ENCODE measurements at places on chromosomes 7 and 10.

DNA sequence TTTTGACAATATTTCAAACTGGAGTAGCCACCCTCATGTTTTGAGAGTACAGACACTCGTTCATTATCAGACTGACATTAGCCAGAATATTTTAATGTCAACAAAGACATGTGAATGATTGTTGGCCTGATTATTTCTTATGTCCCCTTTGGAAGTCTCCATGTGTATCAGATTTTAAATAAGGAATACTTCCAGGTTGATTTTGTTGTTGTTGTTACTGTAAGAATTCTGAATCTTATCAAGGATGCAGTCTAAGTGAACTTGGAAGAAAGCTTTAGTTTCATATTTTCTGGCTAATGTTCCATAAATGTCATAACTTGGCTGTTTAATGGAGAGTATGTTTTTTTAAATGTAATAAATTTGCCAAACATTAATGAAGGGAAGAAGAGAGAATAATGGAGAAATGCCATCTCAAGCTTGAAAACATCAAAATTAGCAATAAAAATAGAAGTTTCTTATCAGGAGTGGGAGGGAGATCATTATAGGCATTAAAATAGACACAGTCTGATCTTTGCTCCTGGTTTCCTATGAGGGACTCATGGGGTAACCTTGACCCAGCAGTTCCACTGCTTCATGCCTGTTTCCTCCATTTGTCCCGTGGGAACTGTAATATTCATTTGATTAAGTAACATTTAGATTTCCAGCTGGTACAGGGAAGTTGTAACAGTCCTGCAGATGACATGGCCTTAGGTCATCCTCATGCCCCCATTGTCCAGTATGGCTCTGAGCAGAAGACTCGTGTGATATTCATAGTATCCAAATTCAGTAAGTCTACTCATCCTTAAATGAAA lies 122.4 kb upstream of the KIAA1217 start:
- DNase-seq: no peak

GRCh38 chr7:7264306-7265040 lies 82.1 kb downstream of the C1GALT1 start:
- no peak for DNase-seq

- no peak for DNase-seq
Measured at GRCh38 chr10:90197766-90198165, 496.4 kb downstream of the KIF20B start.

GRCh38 chr7:157501581-157501980 lies 164.8 kb downstream of the DNAJB6 start:
- DNase-seq: no peak

GRCh38 chr10:98106531-98106930 lies 27.9 kb upstream of the R3HCC1L start:
- DNase-seq: no peak

- no peak for DNase-seq
Measured at GRCh38 chr7:28623105-28623730, 210.9 kb downstream of the CREB5 start.

GRCh38 chr10:68010426-68010940 lies 64.6 kb downstream of the HERC4 start:
- no peak for DNase-seq

DNA sequence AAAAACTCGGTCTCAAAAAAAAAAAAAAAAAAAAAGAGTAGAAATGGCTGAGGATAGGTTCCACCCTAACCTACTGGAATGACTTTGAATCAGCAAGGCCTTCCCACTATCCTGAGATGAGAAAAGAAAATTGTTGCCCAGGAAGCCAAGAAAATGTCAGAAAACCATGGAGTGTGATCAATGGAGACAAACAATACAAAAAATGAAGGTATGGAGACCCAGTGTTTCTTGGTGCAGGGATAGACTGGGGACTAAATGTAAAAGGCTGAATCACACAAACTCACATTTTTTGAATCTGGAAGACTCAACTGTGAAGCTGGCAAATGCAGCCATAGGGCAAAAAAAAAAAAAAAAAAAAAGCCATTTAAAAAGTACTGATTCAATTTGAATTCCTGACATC lies 364.3 kb upstream of the ANKRD30A start:
- no peak for DNase-seq

GRCh38 chr10:32190890-32191491 lies 134.8 kb upstream of the KIF5B start:
- no peak for DNase-seq

GRCh38 chr10:133271521-133272300 lies 5.0 kb downstream of the ADAM8 start:
- DNase-seq: no peak

- no peak for DNase-seq
Measured at GRCh38 chr7:153433223-153433622, 619.0 kb upstream of the DPP6 start.
